ENCODE measurements at places on chromosomes 16 and 17. TPM values are rescaled to one million over a fixed set of nuclear protein-coding genes. Genes with fewer than 3 reads are reported as not detected.

DNA sequence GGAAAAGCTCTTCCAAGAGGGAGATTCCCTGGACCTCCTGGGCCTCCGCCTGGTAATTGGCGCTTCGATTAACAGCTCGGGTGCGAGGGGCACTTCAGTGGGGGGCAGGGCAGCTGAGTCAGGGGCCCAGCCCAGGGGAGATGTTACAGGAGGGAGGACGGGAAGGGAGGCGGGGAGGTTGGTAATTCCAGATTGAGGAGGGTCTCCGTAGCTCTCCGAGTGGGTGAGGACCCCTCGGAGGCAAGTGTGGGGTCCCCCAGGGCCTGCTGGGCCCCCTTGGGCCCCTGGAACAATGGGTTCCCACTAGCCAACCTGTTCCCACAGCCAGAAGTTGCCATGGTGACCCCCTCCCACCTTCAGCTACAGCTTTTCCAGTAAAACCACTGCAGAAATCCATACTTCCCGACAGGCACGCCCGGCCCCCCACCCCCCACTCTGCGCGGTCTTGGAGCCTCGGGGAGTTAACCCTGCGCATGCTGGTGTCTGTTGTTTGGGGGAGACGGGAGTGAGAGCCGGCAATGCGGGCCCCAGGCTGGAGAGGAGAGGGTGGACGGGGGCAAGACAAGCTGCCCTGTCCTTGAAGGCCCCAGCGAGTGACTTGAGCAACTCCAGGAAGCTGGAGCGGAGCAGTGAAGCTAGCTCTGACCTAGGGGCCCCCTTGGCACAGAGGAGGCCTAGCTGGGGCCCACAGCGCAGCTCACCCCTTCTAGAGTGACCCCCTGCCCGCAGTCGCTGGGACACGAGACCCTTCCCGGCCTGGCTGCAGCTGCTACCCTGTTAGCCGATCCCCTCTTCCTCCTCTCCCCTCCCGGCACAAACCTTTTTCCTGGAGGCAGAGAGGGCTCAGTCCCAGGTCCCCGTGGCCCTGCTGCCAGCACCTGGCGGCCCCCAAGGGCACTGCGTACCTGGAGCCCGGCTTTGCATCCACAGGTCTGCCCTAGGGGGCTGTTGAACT, 37.8 kb downstream of the TMEM235 start:
- no peak for DNase-seq

- no peak for DNase-seq
Observed at GRCh38 chr16:13926464-13926863, 6.5 kb downstream of the ERCC4 start.

GRCh38 chr17:76382351-76382802, 2.0 kb upstream of the SPHK1 start:
- DNase-seq: no peak

GRCh38 chr16:49050607-49051006, 231.0 kb downstream of the CBLN1 start:
- no peak for DNase-seq

- DNase-seq: no peak
Observed at GRCh38 chr17:10266296-10266876, 68.0 kb upstream of the GAS7 start.

DNA sequence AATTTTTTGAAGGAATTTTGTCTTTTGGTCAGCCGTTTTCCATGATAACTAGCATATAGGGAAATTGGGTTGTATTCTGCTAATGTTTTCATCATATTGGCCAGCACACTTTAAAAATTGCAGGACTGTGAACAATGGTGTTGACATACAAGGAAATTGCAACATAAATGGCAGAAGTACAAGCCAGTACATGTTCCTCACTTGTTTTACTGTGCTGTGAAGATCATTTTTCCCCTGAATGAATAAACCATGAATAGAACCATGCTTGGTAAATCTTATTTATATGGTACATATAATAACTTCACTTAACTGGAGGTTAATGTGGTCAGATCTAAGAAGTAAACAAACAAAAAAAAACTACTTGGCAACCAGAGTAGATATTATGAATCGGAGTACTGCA, 22.8 kb downstream of the OMG start:
- DNase-seq: no peak

GRCh38 chr16:57617604-57618111, 10.8 kb upstream of the ADGRG1 start:
- no peak for DNase-seq

ATXN1L gene
- 13.7 TPM for polyA plus RNA-seq

DNA sequence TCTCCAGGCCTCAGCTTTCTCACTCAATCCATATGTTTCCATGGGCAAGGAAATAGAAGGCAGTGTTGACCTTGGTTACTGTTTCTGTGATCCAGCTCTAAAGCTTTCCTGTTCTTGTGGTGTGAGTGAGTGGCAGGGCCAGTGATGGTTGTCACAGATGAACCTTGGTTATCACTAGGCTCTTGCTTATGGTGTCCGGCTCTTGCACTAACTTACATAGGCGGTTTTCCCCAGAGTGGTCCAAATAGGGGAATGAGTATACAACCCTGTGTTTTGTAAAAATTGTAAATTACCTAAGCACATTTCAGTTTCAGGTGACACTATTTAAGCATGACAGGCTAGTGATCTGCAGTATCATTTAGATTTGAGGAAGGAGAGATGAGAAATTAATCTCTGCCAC, 6.8 kb downstream of the MFSD11 start:
- no peak for DNase-seq

CCDC200 gene
- polyA plus RNA-seq: not detected

GRCh38 chr16:14020141-14020540, 51.0 kb upstream of the MRTFB start:
- DNase-seq: no peak

DNA sequence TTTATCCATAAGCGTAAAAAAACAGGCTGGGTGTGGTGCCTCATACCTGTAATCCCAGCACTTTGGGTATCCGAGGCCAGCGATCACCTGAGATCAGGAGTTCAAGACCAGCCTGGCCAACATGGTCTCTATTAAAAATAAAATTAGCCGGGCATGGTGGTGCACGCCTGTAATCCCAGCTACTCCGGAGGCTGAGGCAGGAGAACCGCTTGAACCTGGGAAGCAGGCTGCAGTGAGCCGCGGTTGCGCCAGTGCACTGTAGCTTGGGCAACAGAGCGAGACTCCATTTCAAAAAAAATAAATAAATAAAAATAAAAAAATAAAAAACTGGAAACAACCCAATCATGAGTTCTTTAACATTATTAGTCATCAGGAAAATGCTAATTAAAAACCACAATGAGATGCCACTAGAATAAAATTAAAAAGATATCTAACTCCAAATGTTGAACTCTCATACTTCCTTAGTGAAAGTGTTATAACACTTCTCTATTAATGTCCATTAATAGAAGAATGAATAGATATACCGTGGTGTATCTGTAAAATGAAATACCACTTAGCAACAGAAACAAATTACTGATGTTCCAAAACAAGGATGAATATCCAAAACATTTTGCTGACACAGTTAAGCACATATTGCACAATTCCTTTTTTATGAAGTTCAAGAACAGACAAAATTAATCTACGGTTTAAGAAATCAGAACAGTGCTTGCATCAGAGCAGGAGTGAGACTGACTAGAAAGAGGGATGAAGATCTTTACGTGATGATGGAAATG, 13.1 kb downstream of the MPHOSPH6 start:
- DNase-seq: no peak

MAF gene
- 0.07 TPM for polyA plus RNA-seq

DNA sequence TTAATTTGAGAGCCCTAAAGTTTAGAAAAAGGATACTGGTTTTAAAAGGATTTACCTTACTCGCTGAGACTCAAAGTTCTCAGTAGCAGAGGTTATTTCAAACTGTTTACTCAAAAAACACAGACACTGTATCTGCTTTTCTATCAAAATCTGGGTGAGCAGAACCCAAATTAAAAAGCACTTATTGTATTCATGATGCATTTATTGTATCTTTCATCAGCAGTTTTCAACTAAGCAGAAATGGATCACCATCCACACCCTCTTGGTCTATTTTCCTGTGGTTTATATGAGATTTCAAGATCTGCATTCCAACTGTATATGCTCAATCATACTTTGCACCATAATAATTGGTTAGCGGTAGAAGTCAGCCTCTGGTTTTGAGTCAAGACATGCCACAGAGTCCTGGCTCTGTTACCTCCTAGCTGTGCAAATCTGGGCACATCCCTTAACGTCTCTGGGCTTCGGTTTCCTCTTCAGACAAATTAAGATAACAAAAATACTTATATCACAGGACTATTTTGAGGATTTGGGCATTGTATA, 109.5 kb downstream of the ASIC2 start:
- no peak for DNase-seq

DNA sequence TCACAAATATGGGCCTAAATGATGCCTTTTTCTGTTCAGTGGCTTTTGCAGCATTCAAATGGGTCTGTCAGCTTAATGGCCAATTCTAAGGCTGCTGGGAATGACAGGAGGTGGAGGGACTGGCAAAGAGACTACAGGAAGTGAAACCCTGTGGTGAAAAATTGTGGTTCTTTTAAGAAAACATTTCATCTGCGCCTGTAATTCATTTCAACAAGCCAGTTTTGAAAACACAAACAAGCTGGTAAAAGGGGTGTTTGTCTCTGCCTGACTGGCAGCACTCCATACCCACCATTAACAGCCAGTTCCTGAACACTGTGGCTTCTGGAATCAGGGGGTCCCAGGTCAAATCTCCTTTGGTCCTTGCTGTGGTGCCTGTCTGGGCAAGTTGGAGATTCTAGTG, 3.6 kb upstream of the KDM8 start:
- no peak for DNase-seq

DNA sequence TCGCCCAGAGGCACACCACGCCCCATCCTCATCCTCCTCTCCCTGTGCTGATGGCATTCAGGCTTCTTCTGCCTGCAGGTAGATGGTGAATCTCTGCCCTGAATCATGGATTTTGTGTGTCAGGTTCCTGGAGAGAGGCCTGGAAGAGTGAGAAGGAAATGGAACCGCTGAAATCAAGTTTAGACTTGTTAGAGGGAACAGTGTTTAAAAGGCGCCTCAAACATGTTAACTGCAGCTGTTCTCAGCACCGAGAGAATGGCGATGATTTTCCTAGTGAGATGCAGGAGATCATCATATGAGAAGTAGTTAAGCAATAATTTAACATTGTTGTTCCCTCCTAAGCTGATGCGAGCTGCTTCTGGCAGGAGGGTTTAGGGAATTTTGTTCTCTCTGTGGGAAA, 744.4 kb upstream of the EEF2KMT start:
- no peak for DNase-seq

DNA sequence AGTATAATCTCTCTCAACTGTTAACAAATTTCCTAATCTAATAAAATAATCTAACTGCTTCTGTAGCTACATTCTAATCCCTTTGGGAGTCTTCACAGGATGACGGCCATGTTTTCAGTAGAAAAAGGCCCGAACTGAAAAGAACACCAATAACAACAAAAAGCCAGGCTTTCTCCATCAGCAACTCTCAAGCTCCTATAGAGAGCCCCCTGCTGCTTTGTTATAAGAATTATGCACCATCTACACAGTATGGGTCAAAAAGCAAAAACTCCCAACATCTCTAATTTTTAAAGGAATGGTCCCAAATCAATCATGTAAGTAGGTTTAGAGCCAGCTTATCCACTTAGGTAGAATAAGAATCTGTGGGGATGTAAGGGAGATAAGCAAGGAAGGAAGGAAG, 163.6 kb upstream of the C17orf78 start:
- DNase-seq: no peak

CFAP97D1 gene
- 0.02 TPM for polyA plus RNA-seq

All from AG04450 (cell line).